ENCODE measurements at places on chromosomes 4 and X.
A peak's percentile ranks its signal among the peaks of the same experiment; 100 is the strongest.

DNA sequence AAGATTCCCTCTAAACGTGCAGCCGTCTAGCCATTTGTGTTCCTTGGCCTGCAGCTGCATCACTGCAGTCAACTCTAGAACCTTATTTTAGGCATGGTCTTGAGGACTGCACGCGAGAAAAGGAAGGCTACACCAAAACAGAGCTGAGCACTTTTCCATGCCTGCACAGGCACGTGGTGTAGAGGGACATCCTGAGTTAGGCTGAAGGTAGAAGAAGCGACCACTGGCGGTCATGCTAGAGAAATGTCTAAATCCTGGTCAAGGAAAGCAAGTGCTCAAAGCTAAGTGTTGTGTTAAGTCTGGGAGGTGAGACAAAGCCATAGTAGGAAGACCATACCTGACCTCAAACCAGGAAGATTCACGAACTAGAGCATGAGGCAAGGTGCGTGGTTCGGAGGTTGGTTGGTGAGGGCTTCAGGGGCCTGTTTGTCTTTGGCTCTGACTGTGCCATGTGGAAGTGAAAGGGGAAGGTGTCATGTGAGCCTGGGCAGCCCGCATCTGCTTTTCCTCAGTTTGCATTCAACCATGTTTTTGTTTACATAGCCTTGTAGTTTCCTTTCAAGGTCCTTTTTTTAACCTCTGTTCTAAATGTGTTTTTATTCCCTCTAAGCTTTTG lies 203.8 kb downstream of the AASDH start:
- DNase-seq: no peak

DNA sequence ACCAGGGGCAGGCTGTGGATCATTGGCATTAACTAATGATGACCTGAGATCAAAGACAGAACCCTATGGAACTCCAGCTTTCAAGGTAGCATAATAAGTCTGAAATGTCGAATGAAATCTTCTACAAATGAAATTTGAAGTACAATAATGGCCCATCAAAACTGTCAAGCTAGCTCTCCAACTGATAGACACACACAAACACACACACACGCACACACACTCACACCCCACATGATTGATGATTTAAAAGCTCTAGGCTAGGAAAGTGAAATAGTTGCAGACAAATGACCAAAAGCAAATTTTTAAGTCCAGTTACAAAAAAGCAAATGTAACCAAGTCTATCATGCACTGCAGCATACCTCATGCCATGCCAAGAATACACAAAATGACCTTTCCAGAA lies 655.7 kb downstream of the C4orf33 start:
- no peak for DNase-seq

DNA sequence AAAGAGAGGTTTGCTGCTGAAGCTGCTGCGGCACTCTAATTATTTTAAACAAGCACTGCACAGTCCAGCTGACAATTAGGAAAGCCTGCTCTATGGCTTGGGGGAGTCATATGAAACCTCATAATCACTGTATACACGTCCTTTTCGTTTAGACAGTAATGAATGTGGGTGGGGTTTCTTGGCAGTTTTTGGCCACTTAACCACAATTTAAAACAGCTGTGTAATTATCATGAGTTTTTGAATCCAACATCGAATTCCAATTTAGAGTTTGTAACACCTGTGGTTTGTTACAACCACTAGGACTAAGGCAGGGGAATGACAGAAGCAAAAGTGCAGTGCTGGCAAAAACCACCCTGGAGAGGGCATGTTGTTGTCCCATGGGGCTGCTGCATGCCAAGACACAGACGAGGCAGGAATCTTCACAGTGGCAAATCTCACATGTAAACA lies 99.5 kb downstream of the CXXC4 start:
- no peak for DNase-seq

DNA sequence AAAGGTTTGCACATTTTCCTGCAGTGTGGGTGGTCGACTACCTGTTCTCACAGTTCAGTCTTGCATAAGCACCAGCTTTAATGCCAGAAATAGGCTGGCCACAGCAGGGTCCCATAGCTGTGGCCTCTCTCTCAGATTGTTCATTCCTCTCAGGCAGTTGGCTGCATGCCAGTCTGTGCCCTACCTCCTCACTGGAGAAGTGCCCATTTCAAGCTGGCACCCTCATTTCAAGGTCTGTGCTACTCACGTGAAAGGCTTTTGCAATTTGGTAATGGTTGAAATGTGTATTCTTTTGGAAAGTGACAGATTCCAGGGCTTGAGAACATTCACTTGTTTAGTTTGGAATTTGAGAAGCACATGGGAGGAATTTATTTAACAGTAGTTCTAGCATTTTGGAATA lies 28.9 kb upstream of the MTMR1 start:
- no peak for DNase-seq

DNA sequence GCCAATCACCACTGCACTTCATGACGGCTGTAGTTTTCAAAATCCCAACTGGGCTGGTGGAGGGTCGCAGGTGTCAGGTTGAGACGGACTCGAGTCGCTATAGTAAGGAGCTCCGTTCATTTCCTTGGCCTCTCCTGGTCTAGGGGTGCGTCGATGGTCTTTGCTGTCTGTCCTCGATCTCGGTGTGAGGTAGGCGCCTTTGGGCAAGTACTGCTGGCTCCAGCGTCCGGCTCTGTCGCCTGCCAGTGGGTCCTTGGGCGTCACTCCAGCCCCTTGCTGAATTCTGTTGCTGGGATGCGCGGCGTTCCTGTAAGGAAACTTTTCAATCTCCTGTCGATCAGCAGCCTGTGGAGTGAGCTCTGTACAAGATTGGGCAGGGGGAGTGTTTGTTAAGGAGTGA lies 76.7 kb downstream of the CCNB3 start:
- no peak for DNase-seq

- DNase-seq: peak; percentile 76
Observed at GRCh38 chr4:41749631-41750039, 1.1 kb upstream of the PHOX2B start.

DNA sequence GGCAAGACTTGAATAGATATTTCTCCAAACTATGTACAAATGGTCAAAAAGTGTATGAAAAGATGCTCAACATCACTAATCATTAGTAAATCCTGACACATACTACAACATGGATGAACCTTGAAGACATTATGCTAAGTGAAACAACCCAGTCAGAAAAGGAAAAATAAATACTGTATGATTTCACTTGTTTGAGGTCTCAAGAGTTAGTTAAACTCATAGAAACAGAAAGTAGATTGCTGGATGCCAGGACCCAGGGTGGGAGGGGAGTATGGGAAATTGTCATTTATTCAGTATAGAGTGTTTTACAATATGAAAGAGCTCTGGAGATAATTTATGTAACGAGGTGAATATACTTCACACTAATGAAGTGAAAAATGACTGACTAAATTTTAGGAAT lies 32.4 kb downstream of the PRMT9 start:
- DNase-seq: no peak

All from NCI-H82 (cell line).